ENCODE measurements at places on chromosomes 16 and 17.
A peak's percentile ranks its signal among the peaks of the same experiment; 100 is the strongest.

DNA sequence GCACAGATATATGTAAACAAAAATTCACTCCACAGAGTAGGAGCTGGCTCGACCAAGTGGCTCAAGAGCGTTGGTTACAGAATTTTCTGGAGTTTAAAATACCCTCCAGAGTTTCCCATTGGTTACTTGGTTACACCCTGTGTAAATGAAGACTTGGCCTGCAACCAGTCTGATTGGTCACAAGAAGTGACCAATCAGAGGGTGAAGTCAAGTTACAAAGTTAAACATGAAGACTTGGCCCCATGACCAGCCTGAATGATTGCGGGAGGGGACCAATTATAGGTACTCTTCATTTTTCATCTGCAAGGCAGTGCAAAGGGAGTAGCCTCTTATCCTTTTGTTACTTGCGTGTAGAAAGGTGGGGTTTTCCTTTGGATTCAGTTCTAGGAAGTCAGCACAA lies 121.3 kb upstream of the SALL1 start:
- no peak for DNase-seq

GRCh38 chr16:88130681-88131080 lies 179.4 kb downstream of the BANP start:
- no peak for DNase-seq

- DNase-seq: no peak
These were observed 1.0 kb downstream of the TOP2A start for GRCh38 chr17:40416671-40417070.

DNA sequence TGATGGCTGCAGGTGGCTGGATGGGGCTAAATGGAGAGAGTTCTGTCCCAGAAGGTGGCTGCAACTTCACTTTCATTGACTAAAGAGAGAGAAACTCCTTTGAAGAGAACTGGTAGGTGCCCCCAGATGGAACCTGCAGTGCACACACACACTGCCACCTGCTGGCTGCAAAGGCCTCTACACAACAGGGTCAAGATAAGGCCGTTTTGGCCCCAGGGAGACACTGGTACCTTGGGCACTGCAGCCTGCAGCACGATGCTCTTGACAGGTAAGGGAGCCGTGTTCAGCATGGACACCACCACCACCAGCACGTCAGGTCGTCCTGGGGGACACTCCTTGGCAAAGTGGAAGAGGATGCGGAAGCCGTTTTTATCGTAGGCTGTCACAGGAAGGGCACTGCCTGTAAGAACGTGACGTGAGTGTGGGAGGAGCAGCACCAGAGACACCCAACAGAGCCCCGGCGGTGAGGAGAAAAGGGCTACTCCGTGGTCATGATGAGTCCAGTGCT lies 22.7 kb downstream of the GGA3 start:
- peak; percentile 9 for DNase-seq

GRCh38 chr17:74938194-74938950 lies 2.7 kb downstream of the OTOP3 start:
- no peak for DNase-seq
